ENCODE measurements at places on chromosomes 12 and 14. TPM values are rescaled to one million over a fixed set of nuclear protein-coding genes. Genes with fewer than 3 reads are reported as not detected.

SLC15A4 gene
- 26.1 TPM for total RNA-seq

KRT3 gene
- total RNA-seq = 0.75 TPM

CISTR gene
- not detected for total RNA-seq

GRCh38 chr14:59832653-59833294, 37.8 kb downstream of the RTN1 start:
- no peak for DNase-seq

- no peak for DNase-seq
These were observed 476.4 kb downstream of the VRK1 start for GRCh38 chr14:97273540-97273939.

DNA sequence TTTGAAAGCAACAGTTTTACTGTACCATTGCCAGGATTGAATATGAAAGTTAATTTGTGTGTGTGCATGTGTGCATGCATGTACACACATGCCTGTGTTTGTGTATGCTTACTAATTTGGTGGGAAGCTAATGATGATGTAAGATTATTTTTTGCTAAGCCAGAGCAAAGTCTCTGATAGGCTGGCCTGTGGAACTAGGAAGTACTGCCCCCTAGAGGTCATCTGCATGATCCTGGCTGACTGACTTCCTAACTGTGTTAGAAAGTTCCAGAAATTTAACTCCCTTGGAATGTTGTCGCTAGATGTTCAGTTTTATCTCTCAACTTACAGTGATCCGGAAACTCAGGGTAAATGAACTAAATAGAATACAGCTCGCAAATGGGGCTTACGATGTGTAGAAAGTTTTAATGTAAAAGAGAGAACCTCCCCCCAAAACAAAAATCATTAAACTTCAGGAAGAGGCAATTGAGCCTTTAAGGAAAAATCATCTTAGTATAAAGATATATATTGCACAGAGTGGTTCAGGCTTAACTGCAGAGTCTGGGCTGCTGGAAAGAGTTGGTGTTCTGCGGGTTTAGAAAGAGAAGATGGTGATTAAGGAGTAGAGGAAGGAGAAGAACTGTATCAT, 34.3 kb upstream of the SLC38A1 start:
- DNase-seq = no peak

GRCh38 chr14:71687166-71687831, 244.9 kb upstream of the RGS6 start:
- DNase-seq = no peak

NANOG gene
- 0.32 TPM for total RNA-seq

All from mesothelial cell of epicardium (in vitro differentiated cells).